ENCODE measurements at places on chromosomes 12 and 14.

DNA sequence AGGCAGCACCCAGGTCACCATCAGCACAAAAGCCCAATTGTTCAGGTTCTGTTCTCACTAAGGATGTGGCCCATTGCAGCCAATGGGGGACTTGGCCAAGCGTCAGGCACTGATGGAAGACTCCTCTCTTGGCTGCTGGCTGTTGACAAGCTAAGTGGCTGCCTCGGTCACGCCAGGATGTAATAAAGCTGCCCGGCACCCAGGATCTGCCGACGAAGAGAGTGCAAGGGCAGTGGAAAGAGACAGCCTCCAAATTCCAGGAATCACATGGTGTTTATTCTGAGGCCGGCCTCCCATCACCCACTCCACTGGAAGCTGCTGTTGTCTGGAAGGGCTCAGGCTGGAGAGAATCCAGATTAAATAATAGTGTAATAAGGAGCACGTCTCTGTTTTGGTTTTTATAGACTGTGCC is 451.8 kb upstream of the TBX3 start:
- peak; percentile 4 for DNase-seq

GRCh38 chr12:12167847-12168246 is 97.1 kb downstream of the BCL2L14 start:
- DNase-seq = no peak

GRCh38 chr14:74064883-74065282 is 19.4 kb downstream of the ALDH6A1 start:
- DNase-seq = no peak

DNA sequence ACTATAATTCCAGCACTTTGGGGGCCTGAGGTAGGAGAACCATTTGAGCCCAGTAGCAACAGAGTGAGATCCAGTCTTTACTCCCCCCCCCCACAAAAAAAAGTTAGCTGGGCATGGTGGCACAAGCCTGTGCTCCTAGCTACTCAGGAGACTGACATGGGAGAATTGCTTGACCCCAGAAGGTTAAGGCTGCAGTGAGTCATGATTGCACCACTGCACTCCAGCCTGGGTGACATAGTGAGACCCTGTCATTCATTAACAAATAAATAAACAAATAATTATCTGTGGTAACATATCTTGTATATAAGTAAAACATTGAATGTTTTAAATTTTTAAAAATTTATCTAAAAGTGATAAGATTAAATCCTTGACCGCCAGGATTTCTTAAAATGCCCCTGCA is 4.8 kb downstream of the ENTPD5 start:
- no peak for DNase-seq

DNA sequence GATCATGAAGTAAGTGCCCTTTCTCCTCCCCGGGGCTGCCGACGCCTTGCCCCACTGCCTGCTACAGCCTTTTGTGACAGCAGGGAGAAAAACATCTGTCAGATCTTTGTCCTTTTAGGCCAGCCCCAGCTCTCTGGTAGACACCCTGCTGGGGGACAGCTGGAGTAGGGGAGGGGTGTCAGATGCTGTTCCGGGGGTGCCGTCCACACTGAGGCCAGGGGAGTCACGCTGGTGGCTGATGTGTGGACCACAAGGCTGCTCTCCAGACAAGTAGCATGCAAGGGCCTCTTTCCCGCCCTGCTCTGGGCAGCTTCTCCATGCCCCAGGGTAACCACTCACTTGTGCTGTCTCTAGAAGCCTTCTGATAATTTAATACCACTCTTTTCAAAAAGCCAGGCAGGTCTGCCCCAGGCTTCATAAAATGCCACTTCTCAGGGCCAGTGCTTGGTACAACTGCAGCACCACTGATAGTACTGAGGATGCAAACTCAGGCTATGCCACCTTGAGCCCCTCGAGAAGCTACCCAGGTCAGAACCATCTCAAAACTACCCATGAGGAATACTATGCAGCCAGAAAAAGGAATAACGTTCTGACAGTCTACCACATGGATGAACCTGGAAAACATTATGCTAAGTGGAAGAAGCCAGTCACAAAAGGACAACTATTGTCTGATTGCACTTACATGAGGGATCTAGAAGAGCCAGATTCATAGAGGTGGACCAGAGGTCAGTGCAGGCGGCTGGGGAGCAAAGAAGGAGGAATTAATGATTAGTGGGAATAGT is 66.0 kb upstream of the RIN3 start:
- no peak for DNase-seq

GRCh38 chr12:73384592-73384991 is 1112.4 kb downstream of the TRHDE start:
- no peak for DNase-seq

DNA sequence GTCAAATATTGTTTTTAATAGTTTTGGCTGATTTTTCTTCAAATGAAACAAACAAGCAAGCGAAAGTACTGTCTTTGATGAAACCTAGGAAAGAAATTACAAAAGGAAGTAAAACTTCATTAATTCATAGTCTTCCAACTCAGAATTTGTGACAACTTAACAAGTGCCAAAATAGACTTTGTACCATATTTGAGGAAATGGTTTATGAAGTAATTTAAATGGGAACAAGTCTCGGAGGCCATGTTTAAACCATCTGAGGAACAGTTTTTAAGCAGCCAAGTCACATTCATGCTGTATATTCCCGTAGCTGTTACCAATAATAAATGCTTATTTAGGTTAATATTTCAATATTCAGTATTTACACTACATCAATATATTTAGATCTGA is 745 bp upstream of the ARHGDIB start:
- no peak for DNase-seq

GRCh38 chr12:835754-836518 is 83.6 kb downstream of the WNK1 start:
- DNase-seq = no peak

- DNase-seq = no peak
Observed at GRCh38 chr12:132359971-132360370, 30.6 kb upstream of the GALNT9 start.

GRCh38 chr14:80850197-80850814 is 91.2 kb downstream of the CEP128 start:
- no peak for DNase-seq

- DNase-seq = no peak
Observed at GRCh38 chr12:128802756-128803155, 21.0 kb downstream of the SLC15A4 start.

DNA sequence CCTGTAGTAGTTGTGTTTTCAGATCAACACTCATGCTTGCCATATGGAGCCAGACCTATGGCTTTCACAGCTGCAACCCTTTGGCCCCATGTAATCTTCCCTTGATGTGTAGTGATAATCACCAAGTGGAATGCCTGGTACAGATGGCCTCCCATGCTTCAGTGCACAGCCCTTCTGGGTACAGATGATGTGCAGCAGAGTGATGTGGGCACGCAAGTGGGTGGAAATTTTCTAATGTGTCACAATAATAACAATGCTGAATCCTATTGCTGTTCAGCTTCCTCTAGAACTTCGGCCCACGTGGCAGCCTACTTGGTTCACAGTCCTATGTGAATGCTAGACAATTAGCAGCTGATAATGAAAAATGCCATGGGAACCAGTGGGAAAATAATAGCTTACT is 188.1 kb downstream of the SNAPC1 start:
- no peak for DNase-seq

- no peak for DNase-seq
Observed at GRCh38 chr12:104649921-104650320, 193.2 kb downstream of the CHST11 start.

- no peak for DNase-seq
Observed at GRCh38 chr12:131673888-131674257, 37.0 kb upstream of the SFSWAP start.

- no peak for DNase-seq
Observed at GRCh38 chr12:46108721-46109120, 118.3 kb upstream of the SCAF11 start.

GRCh38 chr14:72099566-72099965 is 167.3 kb downstream of the RGS6 start:
- no peak for DNase-seq

DNA sequence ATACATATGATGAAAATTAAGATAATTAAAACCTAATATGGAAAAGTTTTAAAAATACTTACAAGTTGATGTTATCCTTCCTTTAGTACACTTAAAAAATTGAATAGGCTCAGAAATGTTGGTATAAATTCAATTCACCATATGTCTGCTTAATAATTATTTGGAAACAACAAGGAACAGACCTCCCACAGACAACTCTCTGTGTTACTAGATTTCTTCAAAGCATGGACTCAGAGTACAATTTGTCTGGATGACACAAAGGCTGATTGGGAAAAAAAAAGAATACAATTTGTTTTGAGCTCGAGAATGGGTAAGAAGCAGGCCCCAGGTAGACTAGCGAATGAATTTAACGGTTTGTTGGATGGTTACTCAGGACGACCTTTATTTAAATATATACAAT is 48.9 kb upstream of the BTG1 start:
- DNase-seq = no peak

- DNase-seq = no peak
Observed at GRCh38 chr14:39861229-39861600, 429.0 kb upstream of the FBXO33 start.

DNA sequence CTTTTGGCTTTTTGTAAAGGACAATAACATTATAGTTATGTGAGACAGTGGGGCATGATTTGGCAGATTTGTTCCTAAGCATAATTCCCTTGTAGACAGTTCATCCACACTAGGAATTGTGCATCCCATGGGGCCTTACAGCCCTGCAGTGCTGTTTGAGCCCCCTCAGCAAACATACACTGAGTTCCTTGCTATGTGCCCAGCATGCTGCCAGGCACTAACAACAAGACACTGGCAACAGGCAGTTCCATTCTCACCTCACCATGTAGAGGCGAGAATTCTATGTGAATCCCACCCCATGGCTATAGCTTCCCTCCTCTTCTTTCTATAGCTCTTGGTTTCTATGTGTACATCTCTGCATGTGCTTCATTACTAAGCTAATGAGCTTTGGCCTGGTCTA is 1.9 kb downstream of the THTPA start:
- no peak for DNase-seq

DNA sequence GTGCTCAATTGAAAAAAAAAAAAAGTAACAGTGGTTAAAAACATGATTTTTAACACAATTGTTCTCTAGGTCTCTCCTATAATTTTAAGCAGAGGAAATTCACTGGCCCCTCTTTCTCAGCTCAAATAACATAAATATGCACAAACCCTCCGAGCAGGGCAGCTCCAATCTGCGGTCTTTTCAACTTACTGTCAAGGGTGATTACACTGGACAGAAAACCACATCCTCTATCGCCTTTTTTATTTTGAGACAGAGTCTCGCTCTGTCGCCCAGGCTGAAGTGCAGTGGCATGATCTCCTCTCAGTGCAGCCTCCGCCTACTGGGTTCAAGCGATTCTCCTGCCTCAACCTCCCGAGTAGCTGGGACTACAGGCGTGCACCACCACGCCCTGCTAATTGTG is 16.5 kb upstream of the GABARAPL1 start:
- no peak for DNase-seq

DNA sequence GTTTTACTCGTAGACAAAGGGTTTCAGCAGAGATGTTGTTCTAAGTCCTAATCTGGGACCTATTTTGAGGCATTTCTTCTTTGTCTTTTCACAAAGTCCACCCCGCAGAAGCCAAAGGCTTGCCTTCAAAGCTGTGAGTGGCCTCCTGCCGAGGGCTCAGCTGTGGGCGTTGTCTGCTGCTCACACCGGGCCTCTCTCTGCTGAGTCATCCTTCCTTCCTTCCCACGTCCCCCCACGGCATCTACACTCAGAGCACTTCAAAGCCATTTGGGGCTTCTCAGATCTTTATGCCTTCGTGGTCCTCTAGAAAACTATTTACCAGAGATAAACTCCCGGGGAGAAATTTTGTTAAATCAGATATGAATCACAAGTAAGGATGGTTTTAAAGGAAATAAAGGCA is 115.9 kb upstream of the TMPO start:
- DNase-seq = no peak

DNA sequence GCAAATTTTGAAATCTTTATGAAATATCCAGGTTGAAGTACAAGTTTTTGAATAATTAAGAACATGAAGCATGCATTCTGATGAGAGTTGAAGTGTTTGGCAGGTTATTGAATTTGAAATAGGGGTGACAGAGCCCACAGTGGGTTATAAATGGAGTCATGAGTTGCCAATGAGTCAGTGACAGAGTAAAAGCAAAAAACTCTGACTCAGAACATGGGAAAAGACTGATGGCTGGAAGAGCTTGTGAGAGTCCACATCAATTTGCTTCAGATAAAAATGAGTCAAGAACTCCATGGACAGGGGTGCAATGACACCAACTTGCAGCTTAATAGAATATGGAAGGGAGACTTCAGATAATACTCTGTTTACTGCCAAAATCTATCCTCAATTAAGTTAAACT is 105.3 kb downstream of the SLC6A15 start:
- no peak for DNase-seq

DNA sequence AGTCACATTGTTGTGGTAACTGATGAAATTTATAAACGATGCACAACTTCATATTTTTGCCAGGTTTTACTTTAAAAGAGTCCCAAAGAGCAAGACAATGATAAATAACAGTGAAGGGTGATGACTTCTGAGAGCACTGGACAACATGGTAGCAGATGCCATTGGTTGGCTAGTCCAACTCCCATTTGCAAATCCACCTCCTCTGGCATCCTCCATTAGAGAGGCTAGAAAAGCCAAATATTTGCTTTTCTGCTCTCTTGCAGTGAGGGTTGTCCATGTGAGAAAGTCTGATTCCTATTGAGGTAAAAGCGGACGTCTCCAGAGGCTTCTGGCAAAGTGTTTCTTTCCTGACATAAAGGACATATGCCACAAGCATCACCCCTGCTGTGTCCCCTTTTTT is 89.6 kb upstream of the BMP4 start:
- no peak for DNase-seq

DNA sequence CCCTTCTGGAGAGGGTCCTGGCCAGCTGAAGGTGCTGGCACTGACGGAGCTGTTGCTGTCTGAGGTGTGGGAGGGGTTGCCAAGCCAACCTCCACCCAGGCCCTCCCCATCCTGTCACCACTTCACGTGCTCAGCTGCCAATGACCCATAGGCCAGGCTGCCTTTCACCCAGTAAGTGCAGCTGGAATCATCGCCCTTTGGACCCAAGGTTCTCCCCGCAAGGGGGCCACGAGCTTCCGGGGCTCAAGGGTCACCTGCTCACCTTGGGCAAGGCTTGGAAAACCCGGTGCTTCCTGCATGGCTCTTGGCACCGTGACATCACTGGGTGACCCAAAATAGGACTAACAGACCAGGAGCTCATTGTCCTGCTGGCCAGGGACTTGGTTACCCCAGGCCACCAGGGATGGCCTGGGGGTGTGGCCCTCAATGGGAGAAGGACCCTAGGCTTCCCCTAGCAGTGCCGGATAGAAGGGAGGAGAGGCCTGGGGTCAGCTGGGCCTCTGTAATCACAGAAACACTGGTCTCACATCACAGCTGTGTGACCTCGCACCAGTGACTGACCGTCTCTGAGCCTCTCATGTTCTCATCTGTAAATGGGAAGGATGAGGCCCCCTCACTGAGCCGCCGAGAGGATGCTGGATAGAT is 51.3 kb downstream of the CCDC85C start:
- no peak for DNase-seq

Measured in anterior cingulate cortex (tissue), 58 donors.